Activated CD4-positive, alpha-beta T cell treated with anti-CD3 and anti-CD28 coated beads, Interleukin-2, amount 50 U/mL, for 4 hours (primary cell): ENCODE measurements at places on chromosomes 7 and 10.

DNA sequence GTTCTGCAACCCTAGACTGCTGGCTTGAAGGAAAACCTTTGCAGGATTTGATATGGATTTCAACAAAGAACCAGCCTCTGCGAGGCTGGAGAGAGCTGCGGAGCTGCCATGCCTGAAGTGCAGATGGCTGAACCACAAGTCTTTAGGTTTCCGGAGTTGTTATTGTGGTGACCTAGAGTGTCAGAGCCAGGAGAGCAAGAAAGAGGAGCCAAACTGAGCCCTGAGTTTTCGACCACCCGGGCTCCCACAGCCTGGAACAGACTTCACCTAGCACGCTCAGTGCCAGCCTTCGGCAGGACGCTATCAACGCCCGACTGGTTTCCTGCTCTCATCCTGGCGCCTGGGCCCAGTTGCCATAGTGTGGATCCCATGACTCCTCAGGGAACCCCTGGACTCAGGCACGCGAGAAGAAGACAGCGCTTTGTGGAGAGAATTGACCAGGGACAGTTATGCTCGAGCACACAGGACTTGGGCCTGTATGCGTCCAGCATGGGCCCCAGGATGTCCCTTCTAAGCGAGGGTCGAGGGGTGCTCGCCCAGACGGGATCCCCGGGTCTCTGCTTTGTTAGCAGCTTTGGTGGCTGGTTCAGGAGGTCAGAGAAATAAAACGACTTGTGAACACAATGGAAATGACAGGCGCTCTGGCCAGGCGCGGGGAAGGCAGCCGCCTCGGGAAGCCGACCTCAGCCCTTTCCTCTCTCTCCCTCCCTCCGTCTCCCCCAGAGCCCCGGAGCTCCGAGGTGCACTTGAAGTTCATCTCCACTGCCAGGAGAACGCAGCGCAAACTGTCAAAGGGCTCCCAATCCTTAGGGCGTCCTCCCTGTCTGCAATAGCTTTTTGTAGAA, 1.8 kb upstream of the GAD2 start:
- DNase-seq = no peak

- peak; percentile 74 for DNase-seq
Measured at GRCh38 chr10:110783509-110784107, 88.1 kb upstream of the PDCD4 start.

DNA sequence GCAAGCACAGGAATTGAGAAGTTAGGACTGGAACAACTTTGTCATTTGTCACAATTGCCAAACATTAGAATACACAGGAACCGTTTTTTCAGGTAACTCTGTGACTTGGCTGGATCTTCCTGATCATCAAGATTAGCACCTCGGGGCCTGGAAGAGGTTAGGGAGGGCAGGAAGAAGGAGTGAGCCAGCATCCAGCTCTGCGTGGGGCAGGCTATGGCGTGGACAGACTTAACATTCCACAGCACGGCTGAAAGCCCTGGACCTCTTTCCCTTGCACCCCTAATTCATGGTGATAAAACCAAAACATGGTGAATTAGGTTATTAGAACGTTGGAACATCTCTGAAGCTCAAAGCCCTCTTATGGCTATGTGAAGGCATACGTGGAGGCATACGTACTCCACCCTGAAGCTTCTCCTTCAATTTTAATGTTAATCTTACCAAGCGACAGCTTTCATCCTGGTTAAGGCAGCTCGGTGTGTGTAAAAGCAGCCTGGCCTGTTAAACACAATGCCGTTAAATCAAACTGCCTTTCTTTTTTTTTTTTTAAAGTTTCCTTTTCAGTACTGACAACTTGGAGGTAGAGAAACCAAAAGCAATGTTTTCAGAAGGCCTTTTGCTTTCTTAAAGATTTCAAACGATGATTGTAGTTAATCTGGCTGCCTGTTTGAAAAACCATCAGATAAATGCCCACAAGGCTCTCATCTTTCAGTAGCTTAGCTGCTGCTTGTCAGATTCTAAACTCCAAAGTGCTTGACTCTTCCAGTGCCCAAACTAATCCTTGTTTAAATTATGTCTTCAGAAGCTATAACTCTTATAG, 4.5 kb downstream of the GRK5 start:
- no peak for DNase-seq

DNA sequence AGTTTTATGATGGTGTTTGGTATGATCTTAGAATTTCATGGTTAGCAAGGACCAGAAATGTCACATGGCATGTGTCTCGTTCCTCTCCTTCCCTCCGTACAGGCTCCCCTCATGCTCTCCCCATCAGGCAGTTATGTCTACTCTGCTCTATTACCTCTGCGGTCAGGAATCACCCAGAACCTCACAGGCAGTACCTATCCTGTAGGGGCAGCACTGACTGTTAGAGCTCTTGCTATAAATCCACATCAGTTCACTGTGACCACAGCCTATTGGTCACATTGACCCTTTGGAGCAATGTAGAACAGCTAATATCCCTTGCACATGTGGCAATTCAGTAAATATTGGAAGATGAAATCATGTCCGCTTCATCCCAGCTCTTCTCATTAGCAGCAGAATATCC, 151.8 kb downstream of the WNT2 start:
- DNase-seq = no peak

DNA sequence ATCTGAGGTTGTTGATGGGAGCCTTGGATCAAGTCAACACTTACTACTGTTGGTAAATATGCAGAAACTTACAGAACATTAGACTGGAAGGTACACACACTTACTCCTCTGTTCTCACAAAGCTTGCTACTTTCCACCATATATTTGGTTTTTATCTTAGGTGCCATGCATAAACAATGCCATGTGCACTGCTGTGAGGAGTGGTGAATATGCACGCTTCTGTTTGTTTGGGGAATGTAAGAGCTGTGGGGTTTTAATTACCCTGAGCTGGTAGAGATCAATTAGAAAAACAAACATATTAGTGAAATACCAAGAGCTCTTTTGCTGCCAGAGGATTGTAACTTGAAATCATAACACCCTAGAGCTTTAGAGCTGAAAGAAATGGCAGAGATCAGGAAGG, 79.8 kb upstream of the ARID5B start:
- no peak for DNase-seq

DNA sequence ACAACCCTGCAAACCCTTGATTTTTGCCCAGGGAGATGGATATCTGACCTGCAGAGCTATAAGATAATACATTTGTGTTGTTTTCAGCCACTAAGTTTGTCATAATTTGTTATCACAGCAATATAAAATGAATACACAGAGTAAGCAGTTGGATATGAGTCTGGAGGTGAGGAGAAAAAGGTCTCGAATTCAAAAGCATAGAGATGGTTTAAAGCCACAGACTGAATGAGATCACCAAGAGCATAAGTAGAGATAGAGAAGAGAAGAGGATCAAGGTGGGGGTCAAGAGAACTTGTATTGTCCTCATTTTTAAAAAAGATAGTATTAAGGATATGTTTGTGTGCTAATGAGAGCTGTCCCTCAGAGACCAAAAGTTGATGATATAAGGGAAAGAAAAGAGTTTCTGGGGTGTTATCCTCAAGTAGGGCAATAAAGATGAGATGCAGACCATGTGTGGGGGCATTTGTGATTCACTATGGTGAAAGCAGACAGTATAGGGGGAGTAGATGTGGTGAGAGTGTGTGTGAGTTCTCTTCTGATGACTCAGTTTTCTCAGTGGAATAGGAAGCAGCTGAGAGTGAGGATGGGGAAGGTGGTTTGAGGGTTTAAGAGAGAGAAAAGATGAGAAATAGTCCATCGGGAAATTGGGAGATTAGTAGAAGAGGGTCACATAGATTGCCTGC, 25.8 kb upstream of the PCGF5 start:
- DNase-seq = no peak

DNA sequence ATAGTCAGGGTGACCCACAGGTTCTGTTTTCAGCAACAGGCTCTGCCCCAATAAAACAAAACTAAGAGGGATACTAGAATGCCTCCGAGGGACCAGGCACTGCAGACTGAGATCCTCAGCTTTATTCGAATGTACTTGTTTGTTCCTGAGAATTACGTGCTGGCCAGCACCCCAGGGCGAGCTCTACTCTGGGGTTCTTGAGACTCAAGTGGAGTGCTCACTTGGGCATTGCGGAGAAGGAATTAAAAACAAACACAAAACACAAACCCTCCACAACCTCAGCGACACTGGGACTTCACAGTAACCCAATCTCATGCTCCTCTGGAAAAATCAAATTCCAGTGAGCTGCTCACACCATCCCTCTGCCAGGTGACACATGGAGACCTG, 250.7 kb downstream of the TNS3 start:
- DNase-seq = no peak

DNA sequence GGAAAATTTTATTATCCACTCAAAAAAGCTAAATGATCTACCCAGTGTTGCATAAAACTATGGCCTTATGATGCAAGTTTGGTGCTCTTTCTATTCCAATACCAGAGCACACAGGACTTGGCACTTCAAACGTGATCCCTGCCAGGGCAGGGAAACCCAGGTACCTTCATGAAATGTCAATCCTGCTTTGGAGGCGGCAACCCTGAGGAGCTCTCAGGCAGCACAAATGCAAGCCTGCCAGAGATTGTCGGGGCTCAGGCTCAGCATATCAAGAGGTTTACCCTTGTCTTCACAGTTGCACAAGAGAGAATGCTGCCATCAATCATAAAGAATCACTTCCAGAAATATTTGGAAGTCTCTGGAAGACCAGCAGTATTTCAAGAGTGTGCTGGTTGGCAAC, 151.5 kb downstream of the GLI3 start:
- DNase-seq = no peak

DNA sequence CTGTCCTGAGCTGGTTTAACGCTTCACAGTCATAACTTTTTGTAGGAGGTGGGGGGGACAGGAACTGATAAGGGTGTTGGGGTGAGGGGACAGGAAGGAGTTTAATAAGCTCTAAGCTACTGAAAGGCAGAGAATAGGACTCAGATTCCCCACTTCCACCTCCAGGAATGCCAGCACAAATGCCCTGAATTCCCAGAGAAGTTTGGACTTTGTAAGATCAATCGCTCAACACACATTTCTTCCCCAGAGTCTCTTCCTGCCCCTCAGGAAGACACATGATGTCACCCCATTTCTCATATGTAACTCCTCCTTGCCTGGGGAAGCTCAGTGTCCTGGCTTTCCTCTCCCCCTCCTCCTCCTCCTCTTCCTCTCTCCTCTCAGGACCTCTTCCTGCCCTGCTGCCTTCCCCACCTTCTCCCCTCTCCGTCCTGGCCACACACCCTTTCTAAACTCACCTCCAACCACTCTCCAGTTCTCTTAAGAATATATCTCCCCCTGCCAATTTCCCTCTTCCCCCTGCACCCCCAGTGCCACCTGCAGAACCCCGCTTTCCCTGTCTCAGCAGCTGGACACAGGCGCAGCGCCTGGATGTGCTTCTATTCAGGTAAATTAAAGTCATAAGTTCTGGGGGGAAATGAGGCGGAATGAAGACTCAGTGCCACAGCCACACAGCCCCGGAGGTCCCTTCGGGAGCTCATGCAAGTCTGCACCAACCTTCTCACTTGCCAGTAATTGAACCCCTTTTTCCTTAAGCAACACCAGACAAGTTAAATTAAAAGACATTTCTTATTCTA, 5.3 kb upstream of the LOXL4 start:
- DNase-seq = no peak

- DNase-seq = peak; percentile 42
Measured at GRCh38 chr7:17234398-17235031, 63.9 kb upstream of the AHR start.

- no peak for DNase-seq
Measured at GRCh38 chr10:114914560-114914959, 23.4 kb upstream of the TRUB1 start.

DNA sequence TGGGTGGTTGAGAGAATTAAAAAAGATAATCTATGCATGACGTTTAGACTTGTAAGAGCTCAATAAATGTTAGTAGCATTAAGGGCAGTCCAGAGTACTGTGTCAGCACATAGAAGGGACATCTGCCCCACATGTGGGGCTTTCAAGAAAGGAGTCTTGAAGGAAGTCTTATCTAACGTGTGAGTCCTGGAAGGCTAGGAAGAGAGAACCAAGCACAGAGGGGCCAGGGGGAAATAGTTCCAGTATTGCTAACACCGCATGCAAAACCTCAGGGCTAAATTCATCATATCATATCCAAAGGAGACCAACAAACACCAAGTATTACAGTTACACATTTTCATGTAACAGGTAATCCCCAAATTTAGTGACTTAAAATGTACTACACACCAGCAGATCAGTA, 122.7 kb downstream of the AOAH start:
- no peak for DNase-seq

DNA sequence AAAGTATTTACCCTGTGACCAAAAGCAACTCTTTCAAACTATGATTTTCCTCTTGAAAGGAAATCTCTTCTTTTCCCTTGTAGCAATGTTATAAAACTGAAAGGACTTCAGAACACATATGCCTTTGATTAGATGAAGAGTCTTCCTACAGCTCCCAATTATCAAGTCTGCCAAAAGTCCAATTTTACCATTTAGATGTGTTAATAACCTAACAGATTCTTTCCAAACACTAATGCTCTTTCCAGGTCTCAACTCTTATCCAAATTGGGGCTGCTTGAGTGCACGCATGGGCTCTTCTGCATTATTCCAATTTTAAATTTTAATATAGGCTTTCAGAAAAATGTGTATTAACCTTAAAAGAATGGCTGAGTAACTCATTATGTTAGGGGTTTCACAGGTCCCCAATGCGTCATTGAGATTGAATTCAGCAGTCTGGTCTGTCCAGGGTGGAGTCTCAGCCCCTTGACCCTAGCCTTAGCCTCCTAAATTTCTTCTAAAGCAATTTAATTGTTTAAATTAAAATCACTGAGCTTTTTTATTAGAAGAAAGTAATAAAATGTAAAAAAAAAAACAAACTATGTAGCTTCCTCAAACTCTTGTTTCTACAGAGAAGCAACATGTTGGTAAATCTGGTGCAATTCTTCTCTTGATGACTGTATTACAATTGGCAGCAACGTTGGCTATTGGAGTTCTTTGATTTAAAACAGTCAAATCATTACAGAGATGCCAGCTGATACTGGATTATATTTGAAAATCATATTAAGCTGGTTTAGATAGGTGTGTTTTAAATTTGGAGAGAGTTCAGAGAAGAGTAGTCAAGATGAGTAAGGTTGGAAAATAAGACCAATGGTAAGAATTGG, 170.4 kb downstream of the DKK1 start:
- no peak for DNase-seq

- no peak for DNase-seq
Measured at GRCh38 chr7:154167807-154168206, 115.6 kb downstream of the DPP6 start.

- no peak for DNase-seq
Measured at GRCh38 chr7:2086229-2086628, 146.5 kb downstream of the MAD1L1 start.

GRCh38 chr10:104824380-104825006, 183.4 kb downstream of the SORCS3 start:
- no peak for DNase-seq
